ENCODE measurements at places on chromosomes 7 and 10.

GRCh38 chr10:5461914-5462840, 37.2 kb downstream of the CALML5 start:
- DNase-seq, result no peak

DNA sequence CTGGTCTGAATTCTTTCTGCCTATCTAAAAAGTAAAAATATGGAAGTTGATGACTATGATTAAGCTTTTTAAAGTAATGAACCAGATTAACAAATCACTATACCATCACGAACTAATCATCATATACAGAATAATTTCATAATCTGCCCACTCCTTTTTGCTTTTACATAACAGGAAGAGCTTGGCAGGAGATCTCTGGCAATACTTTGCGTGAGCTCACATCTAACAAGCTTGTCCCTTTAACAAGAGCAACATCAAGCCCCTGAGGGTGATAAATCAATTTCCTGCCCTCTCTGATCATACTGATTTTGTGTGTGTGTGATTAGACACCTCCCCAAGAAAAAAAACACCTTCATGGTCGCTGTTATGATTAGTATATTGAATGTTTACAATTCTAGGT, 143.5 kb upstream of the ASAH2 start:
- DNase-seq, result no peak

DNA sequence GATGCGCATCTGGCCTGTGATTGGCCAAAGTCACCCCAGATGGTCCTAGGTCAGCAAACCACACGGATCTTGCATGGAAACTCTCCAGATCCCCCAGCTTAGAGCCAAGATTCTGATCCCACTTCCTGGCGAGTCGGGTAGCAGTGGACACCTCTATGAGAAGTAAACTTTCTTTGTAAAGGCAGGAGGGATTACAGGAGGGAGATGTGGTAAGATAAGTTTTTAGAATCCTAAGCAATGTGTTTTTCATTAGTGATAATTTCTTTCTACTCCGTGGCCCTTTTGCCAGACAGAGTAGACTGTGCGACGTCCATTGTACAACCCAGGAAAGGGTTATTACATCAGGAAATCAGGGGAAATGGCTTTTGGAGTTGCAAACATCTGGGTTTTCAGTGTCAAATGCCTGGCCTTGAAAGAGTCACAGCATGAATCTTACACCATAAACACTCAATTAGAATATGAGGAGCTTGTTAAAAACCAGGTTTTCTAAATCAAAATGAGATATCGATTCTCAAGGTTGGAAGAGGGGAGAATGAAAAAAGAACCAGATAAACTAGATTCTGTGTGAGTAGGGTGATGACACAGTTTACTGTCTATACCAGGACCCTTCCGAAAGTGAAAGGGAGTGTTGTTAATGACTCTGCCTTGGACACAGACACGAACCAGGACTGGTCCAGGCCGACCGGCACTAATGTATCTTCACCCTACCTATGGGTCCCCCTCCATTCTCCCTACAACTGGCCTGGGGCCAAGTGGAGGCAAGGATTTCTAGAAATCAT, 61.9 kb upstream of the WAC start:
- no peak for DNase-seq

DNA sequence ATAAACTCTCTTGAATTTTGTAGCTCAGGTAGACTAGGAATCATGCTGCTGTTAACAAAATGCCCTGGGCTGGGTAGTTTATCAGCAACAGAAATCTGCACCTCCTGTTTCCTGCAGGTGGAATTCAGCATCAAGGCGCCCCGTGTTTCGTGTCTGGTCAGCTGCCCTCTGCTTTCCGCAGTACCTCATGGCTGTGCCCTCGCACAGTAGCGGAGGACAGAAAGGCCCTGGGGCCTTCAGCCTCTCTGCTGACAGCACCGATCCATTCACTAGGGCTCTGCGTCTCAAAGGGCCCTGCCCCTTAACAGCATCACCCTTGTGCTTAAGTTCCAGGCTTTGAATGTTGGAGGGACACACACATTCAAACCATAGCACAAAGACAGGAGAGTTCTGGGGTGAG, 90.0 kb downstream of the DYNC2I1 start:
- no peak for DNase-seq

GRCh38 chr7:41835976-41836530, 133.2 kb upstream of the INHBA start:
- DNase-seq, result no peak

GRCh38 chr7:29449569-29450260, 113.9 kb upstream of the PRR15 start:
- no peak for DNase-seq

GRCh38 chr7:25485026-25485425, 256.7 kb upstream of the NPVF start:
- no peak for DNase-seq

- DNase-seq, result no peak
These were observed 73.0 kb upstream of the STK17A start for GRCh38 chr7:43509906-43510305.

GRCh38 chr10:72310241-72310633, 36.5 kb downstream of the DDIT4 start:
- DNase-seq, result no peak

DNA sequence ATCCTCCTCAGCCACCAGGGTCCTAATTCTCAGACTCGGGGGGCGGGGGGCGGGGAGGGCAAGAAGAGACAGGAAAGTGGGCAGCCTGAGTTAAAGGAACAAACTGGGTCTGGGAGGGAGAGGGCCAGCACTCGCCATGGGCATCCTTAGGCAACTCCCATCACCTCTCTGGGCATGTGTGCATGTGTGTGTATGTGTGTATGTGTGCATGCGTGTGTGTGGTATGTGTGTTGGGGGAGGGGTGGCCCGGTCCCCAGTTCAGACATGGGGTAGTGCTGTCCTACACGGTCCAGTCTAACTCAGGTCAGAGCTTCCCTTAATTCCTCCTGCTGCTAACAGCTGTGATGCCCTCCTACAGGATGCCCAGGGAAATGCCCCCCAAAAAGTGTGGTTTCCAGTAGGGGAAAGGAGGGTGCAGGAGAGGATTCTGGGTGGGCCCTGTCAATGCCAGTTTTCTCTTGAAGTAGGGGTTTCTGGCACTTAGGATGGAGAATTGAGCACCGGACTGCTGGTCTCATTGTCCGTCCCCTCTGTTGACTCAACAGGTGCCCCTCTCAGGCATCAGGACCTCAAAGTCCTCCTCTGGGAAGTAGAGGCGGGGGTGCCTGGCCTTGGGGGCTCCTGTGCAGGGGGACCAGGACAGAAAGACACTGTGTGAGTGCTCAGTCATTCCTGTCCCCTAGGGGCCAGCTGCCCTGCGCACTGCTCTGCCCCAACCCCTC, 15.1 kb upstream of the ZMIZ1 start:
- DNase-seq, result no peak

DNA sequence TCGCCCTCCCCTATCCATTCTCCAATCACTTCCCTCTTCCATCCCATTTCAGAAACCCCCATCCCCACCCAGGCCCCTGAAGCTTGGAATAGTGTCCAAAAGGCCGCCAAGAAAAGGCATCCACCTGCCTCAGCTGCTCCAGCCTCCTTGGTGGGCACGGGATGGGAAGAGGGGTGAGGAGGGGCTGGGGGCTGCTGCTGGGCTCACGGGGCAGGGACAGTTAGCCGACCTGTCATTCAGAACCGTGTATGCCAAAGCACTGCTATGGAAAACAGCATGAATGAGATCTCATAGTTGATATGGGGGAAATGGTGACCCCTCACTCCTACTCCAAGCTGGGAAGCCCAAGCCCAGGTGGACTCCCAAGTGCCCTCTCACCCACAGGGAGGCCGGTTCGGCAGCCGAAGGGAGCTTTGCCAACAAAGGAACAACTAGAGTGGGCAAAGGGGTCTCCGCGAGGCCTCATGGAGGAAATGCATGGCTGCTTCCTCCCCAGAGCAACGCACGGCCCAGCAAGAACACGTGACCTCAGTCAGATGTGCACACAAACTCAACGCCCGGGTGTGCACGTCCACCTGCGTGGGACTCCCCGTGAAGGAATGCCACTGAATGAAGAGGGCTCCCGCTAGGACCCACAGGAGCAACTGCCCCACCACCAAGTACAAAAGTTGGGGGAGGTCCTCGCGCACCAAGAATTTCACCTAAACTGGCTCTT, 52.5 kb downstream of the EBF3 start:
- DNase-seq, result no peak

GRCh38 chr10:110059925-110060324, 52.1 kb downstream of the ADD3 start:
- DNase-seq, result no peak

DNA sequence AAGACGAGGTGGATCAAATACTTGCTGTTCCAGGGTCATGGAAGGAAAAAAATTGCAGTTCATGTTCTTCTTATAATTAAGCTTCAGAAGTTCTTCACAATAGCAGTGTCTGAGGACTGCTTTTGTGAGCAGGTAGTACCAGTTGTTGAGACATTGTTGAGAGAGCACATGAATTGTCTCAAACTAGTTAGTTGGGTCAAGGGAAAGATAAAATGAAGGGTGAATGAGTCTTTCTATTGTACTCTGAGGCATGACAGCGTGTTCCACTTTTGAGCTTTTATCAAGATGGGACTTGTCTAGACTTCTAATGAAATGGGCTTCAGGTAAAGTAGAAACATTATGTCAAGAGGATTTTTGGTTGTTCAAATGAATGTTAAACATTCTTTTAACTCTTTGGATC, 26.0 kb downstream of the KAT6B start:
- no peak for DNase-seq

DNA sequence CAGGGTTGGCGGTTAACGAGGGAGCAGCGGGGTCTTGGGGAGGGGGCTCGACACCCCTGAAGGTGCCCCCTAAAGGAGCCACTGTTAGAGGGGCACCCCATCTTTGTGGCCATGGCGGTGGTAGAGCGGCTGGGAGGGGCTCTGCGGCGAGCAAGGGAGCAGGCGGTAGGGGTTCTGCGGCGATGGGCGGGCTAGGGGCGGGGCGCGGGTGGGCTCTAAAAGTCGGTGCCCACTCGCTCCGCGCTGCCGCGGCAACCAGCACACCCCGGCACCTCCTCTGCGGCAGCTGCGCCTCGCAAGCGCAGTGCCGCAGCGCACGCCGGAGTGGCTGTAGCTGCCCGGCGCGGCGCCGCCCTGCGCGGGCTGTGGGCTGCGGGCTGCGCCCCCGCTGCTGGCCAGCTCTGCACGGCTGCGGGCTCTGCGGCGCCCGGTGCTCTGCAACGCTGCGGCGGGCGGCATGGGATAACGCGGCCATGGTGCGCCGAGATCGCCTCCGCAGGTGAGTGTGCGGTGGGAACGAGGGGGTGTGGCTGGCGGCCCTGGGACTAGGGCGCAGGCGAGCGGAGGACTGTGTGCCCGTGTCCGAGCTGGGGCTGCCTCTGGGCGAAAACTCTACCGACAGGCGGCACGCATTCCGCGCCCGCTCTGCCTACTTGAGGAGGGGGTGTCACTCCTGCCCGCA, at the start of gene MEST:
MEST (plus strand) TSS at position 245 of the 682 bp plus-strand sequence; CDS start at position 474, 229 bp downstream.
- DNase-seq, result no peak

DNA sequence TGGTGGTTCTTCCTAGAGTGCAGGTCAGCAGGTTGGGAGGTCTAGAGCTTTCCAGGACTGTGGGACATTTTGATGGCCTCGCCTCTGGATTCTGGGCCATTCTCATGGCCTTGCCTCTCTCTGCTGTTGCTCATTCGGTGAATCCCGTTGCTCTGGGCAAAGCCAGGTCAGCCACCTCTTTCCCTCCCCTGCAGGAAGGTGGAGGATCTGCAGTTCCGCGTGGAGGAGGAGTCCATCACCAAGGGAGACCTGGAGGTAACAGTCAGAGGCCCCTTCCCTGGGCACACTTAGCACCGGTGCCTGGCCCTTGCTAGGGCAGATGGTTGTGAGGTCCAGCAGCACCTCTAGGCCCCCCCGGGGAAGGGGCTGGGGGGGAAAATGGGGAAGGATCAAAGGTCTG, 74.9 kb downstream of the CLIP2 start:
- no peak for DNase-seq

GRCh38 chr7:17984288-17984687, 43.4 kb downstream of the PRPS1L1 start:
- no peak for DNase-seq

- DNase-seq, result no peak
These were observed 261.0 kb downstream of the THSD7A start for GRCh38 chr7:11570922-11571550.

- no peak for DNase-seq
These were observed 18.7 kb downstream of the EDRF1 start for GRCh38 chr10:125738206-125738605.

- DNase-seq, result no peak
These were observed 10.4 kb upstream of the ASCC1 start for GRCh38 chr10:72226418-72227027.

DNA sequence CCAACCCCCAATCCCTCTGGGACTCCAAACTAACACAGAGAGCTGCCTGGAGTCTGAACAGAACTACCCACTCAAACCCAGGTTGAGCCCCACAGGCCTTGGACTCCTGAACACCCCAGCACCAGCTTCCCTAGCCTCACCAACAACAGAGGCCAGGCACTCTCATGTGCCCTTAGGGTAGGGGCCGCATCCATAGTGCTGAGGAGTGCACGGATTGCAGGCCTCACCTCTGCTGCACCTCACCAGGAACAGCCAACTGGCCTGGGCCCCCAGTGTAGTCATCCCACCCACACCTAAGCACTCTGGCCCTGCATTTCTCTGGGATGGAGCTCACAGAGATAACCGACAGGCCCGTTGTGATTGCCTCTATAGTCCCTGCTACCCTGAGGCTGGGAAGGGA, 194.2 kb downstream of the HPSE2 start:
- DNase-seq, result no peak

- DNase-seq, result no peak
These were observed 69.1 kb downstream of the PRKAG2 start for GRCh38 chr7:151807846-151808245.

- no peak for DNase-seq
These were observed 1225.5 kb upstream of the CELF2 start for GRCh38 chr10:9792181-9792580.

- DNase-seq, result no peak
These were observed 35.0 kb downstream of the ADCY1 start for GRCh38 chr7:45609180-45609579.

- DNase-seq, result no peak
These were observed 12.6 kb upstream of the OR6B1 start for GRCh38 chr7:143987513-143987912.

- no peak for DNase-seq
These were observed 1.7 kb upstream of the MNX1 start for GRCh38 chr7:157012113-157012547.

GRCh38 chr10:36236931-36237330, 594.8 kb upstream of the FZD8 start:
- DNase-seq, result no peak

- DNase-seq, result no peak
These were observed 237.7 kb downstream of the WDR37 start for GRCh38 chr10:1293636-1294435.
